ENCODE measurements at places on chromosomes 16 and 17. TPM values are rescaled to one million over a fixed set of nuclear protein-coding genes. Genes with fewer than 3 reads are reported as not detected.

Gene KRTAP3-3
- total RNA-seq, result not detected

Gene PYDC1
- not detected for total RNA-seq

Gene UTS2R
- total RNA-seq, result not detected

Gene TBX6
- 1.9 TPM for total RNA-seq

Gene MIEF2
- 9.2 TPM for total RNA-seq

Gene PMFBP1
- total RNA-seq, result 1.8 TPM

Gene RASL10B
- 0.33 TPM for total RNA-seq

All from activated CD4-positive, alpha-beta memory T cell treated with anti-CD3 and anti-CD28 coated beads, Interleukin-2, amount 10 ng/mL, durations not matched to agents 7 days and 5 days (primary cell).